Psoas muscle (tissue), 8 donors: ENCODE measurements at places on chromosomes 2 and 18. TPM values are rescaled to one million over a fixed set of nuclear protein-coding genes. Genes with fewer than 3 reads are reported as not detected.
A peak's percentile ranks its signal among the peaks of the same experiment; 100 is the strongest.

Gene SERPINB11
- not detected for total RNA-seq

Gene TRIM43
- total RNA-seq, result not detected

Gene NGEF
- not detected for total RNA-seq

Gene ASB18
- 0.54 TPM for total RNA-seq

Gene CHRNG
- 27.4 TPM for total RNA-seq

Gene TBC1D8
- total RNA-seq, result 8.7 TPM

Gene C2orf15
- not detected for total RNA-seq

Gene AOX1
- total RNA-seq, result 17.0 TPM

Gene ASB3
- 3.5 TPM for total RNA-seq

Gene RBMS1
- total RNA-seq, result 23.1 TPM

Gene GALR1
- not detected for total RNA-seq

Gene PID1
- 6.6 TPM for total RNA-seq

Gene COX7A2L
- total RNA-seq, result 62.5 TPM

Gene TMBIM1
- total RNA-seq, result 197 TPM

Gene AGXT
- not detected for total RNA-seq

Gene GPR39
- total RNA-seq, result not detected

Gene LYPD1
- not detected for total RNA-seq

Gene UCN
- total RNA-seq, result not detected

Gene AP1S3
- total RNA-seq, result 0.10 TPM

Gene TSGA10
- total RNA-seq, result 2.2 TPM

Gene TMEM37
- total RNA-seq, result 3.9 TPM

Gene LOXL3
- 1.2 TPM for total RNA-seq

Gene VWA3B
- not detected for total RNA-seq

Gene LYG2
- total RNA-seq, result not detected

Gene RIT2
- total RNA-seq, result not detected

Gene ZNF892
- 2.1 TPM for total RNA-seq

Gene EFR3B
- total RNA-seq, result 2.1 TPM

Gene CFAP65
- not detected for total RNA-seq

DNA sequence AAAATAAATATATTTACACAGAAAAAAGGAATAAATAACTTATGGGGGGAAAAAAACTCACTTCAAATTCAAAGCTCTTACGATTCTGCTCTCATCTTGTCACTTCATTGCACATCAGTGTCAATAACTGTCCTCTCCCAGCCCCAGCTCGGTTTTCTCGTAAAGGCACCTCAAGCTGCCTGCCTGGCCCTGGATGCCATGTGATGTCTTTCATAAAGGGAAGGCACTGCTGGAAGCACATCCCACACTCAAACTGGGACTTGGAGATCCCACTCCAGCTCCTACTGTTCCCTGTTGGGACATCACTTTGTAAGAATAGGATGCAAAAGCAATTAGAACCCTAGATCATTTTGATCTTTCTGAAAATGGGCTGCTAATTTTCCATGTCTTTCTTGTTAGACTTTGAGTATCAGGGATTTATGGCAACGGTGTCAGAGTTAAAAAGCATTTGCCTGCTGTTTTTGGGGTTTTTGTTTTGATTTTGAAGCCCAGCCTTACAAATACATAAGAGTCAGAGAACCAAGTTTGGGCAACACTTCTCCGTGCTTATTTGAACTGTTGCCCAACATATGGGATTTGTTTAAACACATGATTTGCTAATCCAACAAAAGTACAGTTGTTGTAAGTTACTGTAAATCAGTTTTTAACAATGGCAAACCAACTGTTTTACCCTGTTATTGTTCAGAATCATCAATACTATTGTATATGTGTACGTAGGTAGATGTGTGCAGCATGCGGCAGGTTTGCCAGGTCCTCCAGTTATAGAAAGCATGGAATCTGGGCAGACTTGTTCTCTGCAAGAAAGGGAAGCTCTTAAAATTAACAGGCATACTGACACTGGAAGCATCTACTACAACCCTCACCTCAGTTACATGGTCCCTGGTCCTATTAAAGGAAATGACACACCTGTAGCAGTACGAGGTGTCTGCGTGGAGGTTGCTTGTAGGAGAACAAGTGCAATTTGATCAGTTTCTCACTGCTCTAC is 20.6 kb downstream of the SERTAD2 start:
- DNase-seq, result no peak

GRCh38 chr2:110748489-110748867 is 16.1 kb downstream of the ACOXL start:
- no peak for DNase-seq

- no peak for DNase-seq
Measured at GRCh38 chr2:223081789-223082188, 29.8 kb downstream of the KCNE4 start.

DNA sequence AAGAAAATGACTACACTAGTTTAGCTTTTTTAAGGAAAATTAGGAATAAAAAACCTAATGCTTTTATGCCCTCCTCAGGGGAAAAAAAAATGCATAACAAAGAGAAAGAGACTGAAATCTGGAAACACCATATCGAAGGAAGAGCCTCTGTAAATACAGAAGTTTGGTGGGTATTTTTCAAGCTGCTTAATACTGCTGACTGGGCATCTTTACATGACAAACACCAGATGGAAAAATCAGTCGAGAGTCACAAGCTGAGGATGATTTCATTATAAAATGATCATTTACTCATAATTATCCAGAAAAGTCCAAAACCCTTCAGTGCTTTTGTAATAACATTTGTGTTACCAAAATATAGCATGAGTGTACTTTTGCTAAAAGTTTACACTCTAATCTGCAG is 1600.7 kb upstream of the ACVR2A start:
- no peak for DNase-seq

GRCh38 chr2:161044095-161044865 is 115.9 kb upstream of the TANK start:
- no peak for DNase-seq

GRCh38 chr2:75204833-75205232 is 5.5 kb upstream of the TACR1 start:
- no peak for DNase-seq

GRCh38 chr2:180048251-180048650 is 41.2 kb upstream of the CWC22 start:
- DNase-seq, result no peak

GRCh38 chr18:24853076-24853475 is 392.6 kb downstream of the HRH4 start:
- DNase-seq, result no peak

DNA sequence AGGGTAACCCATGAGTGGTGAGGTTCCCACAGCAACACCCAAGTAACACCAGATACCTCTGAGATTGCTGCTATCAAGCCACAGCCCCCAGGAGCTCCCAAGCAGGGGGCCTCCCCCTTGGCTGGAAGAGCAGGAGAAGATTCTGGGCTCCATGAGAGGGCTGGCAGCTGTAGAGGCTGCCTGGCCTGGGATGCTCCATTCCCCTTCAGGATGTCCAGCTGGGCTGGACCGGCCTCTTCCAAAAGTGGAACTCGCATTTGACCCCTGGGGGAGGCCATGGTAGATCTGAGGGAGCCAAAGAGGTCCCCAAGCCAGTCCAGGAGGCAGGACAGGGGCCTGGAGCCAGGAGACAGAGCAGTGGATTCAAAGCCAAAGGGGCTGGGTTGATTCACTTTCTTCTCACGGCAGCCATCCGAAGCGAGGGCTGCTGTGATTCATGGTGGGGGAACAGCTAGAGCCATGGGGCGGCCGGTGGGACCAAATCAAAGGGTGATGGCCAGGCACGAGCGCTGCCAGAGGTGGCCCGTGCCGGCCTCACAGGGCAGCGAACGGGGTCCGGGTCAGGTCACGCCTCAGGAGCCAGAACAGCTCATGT is 95.3 kb upstream of the ID2 start:
- DNase-seq, result no peak

- DNase-seq, result no peak
Measured at GRCh38 chr18:63421514-63421913, 762 bp downstream of the VPS4B start.

GRCh38 chr2:69962986-69963730 is 1.7 kb upstream of the ASPRV1 start:
- DNase-seq, result no peak

- no peak for DNase-seq
Measured at GRCh38 chr2:60497500-60497899, 56.0 kb downstream of the BCL11A start.

- DNase-seq, result peak; percentile 28
Measured at GRCh38 chr2:43265421-43265820, 39.0 kb upstream of the ZFP36L2 start.

- DNase-seq, result no peak
Measured at GRCh38 chr2:19743641-19744040, 158.1 kb downstream of the TTC32 start.

DNA sequence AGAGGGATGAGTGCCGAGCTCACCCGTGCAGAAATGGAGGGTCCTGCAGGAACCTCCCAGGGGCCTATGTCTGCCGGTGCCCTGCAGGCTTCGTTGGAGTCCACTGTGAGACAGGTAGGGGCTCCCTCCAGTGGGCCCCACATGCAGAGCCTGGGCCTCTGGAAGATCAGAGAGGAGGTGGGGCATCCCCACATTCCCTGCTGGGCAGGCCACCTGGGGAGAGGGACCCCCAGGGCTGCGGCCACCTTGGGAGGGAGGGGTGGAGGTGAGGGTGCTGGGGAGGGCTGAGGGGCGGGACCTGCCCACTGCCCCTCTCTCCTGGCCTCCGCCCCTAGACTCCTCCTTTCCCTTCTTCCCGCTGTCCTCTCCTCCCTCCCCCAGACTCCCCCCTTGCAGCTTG is 38.5 kb downstream of the MTERF4 start:
- no peak for DNase-seq

DNA sequence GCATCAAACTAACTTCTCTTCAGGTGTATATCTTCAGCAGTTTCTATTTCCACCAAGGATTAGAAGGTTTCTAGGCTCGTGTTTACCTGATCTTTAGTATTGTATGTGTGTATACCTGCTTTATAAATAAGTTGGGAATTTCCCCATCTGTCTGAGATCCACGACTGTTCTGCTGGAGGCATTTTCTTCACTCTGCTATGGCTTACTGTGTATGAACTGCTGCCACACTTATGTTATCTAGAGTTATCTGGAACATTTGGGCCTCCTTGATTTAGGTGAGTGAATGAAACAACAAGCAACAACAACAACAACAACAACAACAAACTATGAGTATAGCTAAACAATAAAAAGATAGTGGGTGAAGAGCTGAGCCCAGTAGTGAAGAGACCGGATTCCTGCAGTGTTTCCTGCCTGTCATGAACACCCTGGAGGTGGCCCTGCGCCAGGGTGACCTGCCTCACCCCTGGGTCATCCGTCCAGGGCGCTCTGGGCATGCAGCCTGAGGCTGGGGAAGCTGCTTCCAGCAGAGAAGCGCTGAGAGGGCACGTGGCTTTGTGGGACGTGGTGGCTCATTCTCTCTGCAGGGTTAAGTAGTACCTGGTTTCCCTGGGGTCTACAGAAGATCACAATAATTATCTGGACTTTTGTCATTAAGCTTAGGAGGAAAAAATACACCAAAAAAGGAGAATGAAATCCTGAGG is 56.1 kb upstream of the GATA6 start:
- DNase-seq, result peak; percentile 30

- DNase-seq, result no peak
Measured at GRCh38 chr2:19525313-19525712, 166.9 kb upstream of the OSR1 start.

- DNase-seq, result peak; percentile 28
Measured at GRCh38 chr2:96924775-96925747, 55.2 kb upstream of the SEMA4C start.

- DNase-seq, result no peak
Measured at GRCh38 chr2:236040600-236041328, 127.4 kb downstream of the GBX2 start.

DNA sequence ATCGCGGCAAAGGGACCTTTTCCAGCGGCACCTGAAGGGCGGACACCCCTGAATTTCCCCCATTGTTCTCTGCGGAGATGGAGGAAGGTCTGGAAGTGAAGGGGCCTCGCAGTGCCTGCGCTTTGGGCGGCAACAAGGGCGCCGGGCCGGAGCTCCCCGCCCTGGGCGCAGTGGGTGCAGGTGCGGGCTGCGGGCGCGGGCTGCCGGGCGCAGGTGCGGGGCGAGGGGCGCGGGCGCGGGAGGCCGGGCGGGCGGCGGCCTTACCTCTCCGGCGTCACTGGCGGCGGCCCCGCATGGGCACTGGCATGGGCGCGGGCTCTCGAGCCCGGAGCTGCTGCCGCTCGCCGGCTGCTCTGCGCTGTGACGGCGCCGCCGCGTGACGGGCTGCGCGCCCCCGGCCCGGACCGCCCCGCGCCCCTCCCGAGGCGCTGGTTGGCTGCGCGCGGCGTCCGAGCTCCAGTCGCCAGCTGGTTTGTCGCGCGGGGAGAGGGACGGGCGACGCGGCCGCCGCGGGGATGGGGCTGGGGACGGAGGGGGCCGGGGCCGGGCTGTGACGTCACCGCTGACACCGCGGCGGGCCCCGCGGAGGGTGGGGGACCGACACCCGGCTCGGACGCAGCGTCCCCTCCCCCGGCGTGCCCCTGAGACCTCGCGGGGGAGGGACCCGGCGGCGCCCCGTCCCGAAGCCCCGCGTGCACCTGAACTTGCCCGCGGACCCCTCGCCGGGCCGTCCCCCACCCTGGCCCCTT is at the start of gene KIF1A:
KIF1A (minus strand) TSS at position 362 of the 749 bp plus-strand sequence. CDS start 22,467 bp downstream, outside the sequence.
- no peak for DNase-seq

DNA sequence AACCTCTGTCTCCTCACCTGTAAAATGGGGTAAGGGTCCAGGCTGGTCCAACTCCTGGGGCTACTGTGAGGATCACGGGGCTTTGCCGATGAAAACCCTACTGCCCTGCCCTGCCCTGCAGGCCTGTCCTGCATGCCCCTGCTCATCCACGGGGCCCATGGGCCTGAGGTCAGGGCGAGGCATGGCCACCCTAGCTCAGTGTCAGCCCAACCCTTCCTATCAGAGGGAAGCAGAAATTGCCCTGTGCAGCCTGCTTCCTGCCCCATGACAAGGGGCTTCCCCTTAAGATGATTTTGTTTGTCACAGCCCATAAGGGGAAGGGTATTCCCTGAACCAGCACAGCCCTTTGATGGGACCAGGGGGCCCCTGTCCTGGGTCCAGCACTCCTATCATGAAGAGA is 353.6 kb upstream of the ID2 start:
- DNase-seq, result no peak

GRCh38 chr2:71531522-71532047 is 78.2 kb downstream of the DYSF start:
- no peak for DNase-seq

- DNase-seq, result no peak
Measured at GRCh38 chr2:197558393-197558792, 42.5 kb downstream of the MOB4 start.

GRCh38 chr2:45435316-45435715 is 175.8 kb downstream of the SRBD1 start:
- no peak for DNase-seq
